CD4-positive, alpha-beta T cell treated with Interleukin-15 for 1 hour (primary cell): ENCODE measurements at places on chromosomes 6 and 20.

DNA sequence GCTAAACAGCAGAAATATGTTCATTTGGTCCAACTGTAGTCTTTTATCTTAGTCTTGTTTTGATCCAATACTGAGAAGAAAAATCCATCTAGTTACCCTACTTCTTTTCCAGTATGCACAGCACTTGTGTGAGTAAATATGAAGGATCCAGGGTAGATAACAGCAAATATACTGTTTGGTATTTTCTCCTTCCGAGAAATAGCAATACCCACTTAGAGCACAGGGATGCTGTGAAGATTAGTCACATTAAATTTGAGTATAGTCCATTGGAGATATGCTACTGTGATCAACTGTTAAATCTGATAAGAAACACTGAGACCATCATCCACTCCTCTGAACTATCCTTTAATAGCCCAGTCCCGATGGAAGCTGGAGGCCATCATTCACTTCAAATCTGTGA lies 145.2 kb downstream of the PDE7B start:
- DNase-seq: no peak

DNA sequence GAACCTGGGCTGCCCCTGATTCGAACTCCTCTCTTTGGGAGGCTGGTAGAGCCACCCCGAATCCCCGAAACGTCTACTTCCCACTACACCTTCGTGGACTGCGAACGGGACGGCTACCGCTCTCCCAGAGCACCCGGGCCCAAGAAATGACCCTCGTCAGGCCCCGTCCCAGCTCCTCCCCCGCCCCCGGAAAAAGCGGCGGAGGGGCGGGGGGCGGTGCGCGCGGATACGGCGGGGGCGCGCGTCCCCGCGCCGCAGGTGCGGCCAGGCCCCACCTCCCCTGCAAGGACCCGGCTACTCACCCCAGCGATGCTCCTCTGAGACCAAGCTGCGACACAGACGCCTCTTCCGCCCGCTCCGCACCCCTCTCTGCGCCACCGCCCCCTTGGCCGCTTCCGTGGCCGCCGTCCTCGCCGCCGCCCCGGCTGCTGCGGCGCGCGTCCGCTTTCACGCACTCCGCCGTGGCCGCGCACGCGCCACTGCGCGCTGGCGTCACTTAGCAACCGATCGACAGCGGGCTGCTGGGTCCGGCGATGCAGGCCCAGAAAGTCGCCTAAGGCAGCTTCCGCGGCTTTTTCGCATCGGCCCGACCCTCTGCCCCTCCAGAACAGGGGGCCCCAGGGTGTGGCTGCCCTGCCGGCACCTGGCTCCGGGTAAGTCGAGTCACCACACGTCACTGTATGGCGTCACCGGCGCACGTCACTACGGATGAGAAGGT lies at the start of gene BTBD9:
Gene BTBD9, minus strand, starts transcription at position 432 of the 718 bp plus-strand sequence.
- peak; percentile 89 for DNase-seq

DNA sequence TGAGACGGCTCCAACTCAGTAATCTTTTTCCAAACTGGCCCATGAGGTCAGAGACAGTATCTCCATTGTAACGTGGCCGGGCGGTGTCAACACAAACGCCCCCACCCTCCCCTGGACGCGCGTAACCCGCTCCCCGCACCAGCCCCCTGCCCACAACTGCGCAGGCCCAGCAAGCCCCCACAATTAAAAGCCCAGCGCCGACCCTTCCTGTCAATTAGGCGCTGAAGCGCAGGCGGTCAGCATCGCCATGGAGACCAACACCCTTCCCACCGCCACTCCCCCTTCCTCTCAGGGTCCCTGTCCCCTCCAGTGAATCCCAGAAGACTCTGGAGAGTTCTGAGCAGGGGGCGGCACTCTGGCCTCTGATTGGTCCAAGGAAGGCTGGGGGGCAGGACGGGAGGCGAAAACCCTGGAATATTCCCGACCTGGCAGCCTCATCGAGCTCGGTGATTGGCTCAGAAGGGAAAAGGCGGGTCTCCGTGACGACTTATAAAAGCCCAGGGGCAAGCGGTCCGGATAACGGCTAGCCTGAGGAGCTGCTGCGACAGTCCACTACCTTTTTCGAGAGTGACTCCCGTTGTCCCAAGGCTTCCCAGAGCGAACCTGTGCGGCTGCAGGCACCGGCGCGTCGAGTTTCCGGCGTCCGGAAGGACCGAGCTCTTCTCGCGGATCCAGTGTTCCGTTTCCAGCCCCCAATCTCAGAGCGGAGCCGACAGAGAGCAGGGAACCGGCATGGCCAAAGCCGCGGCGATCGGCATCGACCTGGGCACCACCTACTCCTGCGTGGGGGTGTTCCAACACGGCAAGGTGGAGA lies at the start of the genes HSPA1A and HSPA1L:
Gene HSPA1A, plus strand, starts transcription at position 519 of the 814 bp plus-strand sequence. Its CDS starts 214 bp downstream, at position 733.
Gene HSPA1L, minus strand, starts transcription at position 259 of the 814 bp plus-strand sequence. CDS start 3,311 bp downstream, outside the sequence.
- peak; percentile 89 for DNase-seq

GRCh38 chr6:152098683-152099082 lies 291.2 kb downstream of the ESR1 start:
- no peak for DNase-seq

DNA sequence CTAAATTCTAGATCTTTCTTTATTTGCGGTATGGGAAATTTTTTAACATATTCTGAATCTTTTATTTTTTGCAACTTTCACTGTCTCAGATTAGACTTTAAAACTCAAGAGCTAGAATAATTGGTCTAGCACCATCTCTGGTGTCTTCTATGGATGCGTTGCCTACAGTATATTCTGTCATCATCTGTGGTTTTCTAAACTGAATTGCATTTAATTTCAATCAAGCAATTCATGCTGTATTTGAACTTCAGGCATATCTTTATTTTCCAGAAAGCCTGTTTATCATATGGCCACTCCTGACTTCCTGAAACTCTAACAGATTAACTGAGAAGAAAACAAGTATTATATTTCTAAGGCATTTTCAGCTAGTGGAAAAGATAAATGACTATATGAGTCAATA lies 281.6 kb downstream of the PLCB1 start:
- DNase-seq: no peak

- no peak for DNase-seq
Measured at GRCh38 chr6:123526128-123526527, 110.6 kb downstream of the TRDN start.

- DNase-seq: no peak
Measured at GRCh38 chr6:40535819-40536380, 51.3 kb downstream of the LRFN2 start.

GRCh38 chr20:59232618-59233017 lies 67.8 kb upstream of the EDN3 start:
- no peak for DNase-seq

DNA sequence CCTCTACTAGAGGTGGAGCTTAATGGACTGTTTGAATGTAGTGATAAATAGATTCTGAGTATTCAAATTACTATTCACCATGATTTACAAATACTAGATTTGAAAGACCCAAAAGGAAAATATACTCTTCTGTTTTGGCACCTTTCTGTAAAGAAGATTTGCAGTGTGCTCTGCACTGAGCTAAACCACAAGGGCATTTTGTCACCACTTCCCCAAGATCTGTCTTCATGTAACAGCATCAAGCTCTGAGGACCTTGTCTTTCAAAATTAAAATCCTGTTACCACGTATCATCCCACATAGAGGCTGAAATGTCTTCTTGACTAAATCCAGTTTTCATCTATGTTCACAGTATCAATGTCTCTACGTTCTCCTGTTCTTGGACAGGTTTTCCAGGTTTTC lies 3.3 kb upstream of the PGK2 start:
- DNase-seq: no peak

DNA sequence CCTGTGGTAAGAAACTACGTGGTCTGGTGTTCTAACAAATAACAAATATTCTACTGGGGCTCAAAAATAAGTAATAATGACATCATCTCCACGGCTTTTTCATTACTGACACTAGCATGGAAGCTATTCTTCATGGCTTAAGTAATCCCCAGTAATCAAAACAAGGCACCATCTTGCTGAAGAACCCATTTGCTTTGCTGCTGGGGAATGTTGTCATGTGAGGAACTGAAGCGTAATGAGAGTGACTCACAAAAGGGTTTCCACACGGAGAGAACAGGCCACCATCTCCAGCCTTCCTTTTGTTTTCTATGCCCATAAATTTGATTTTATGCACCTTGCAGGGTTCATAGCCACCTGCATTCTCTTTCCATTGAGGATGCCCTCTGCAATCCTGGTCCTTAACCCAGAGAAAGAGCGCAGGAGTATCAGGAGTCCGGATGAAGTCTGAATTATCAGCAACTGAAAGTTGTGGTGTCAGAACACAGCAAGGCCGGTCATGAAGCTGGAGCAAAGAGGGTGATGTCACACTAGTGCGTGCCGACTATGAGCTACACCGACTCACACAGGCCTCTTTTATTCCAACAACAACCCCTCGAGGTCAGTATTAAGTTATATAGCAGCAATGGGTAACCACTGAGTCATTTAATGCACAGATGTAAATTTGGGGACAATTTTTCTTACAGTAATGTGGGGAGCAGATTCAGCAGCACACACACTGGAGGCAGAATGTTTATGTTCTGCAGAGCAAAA lies 173.7 kb upstream of the SSTR4 start:
- DNase-seq: no peak

DNA sequence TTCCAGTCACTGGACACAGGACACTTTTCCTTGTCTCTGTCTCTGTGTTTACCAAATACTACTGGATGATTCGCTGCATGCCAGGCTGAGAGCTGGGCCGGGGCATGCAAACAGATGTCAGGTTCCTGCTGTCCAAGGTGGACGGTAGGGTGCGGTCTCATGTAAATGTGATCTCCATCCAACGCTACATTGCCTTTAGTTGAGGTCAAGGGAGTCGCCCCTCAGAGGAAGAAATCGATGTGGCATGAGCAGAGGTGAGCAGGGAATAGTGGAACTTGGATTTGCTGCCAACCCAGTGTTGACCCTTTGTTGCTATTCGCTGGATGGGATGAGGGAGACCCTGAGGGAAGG lies 9.8 kb upstream of the TOX2 start:
- no peak for DNase-seq

- DNase-seq: no peak
Measured at GRCh38 chr20:17169585-17170136, 57.2 kb upstream of the PCSK2 start.

GRCh38 chr20:43550456-43550855 lies 8.4 kb upstream of the SGK2 start:
- no peak for DNase-seq

GRCh38 chr20:961768-962167 lies 40.3 kb downstream of the RSPO4 start:
- DNase-seq: no peak

GRCh38 chr6:9308284-9308683 lies 872.9 kb upstream of the SLC35B3 start:
- no peak for DNase-seq

GRCh38 chr20:50850721-50851286 lies 55.9 kb downstream of the BCAS4 start:
- no peak for DNase-seq

DNA sequence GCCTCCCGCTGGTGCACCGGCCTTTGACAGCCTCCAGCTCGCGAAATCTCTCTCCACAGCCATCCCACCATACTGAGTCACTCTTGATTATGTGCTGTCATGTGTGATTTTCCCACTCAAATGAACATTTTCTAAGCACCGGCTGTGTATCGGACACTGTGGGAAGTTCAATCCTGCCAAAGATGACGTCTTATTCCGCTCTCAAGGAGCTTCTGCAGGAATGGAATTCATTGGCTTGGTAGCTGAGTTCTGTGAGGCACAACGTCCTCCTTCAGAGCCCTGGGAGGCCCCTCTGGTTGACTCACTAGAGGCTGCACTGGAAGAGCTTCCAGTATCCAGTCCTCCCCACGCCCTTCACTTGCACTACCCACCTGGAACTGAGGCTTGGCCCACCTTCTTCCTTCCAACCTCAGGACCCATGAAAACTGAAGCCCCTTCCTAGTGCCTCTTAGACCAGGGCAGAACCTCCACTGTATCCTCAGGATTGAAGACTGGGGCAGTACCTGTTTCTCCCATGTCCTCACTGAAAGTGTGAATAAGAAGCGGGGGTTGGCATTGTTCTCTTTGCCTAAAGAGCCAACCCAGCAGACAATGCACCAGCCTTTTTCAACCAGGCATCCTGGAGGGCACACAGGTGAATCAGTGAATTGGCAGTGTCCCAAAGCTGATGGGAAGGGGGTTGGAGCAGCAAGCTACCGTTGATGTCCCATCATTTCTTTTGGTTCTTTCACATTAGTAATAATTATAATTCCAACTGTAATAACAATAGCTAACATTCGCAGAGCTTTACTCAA lies 1.7 kb downstream of the UNC5CL start:
- no peak for DNase-seq
